ENCODE measurements at places on chromosomes 12 and 14.

GRCh38 chr14:23056956-23057756 is at the start of gene CDH24:
Gene CDH24 (minus strand): TSS chr14:23057520. CDS start chr14:23055733, 1,787 bp downstream.
- DNase-seq = peak; percentile 49

- no peak for DNase-seq
These were observed 238.9 kb downstream of the PHLDA1 start for GRCh38 chr12:75792687-75793086.

DNA sequence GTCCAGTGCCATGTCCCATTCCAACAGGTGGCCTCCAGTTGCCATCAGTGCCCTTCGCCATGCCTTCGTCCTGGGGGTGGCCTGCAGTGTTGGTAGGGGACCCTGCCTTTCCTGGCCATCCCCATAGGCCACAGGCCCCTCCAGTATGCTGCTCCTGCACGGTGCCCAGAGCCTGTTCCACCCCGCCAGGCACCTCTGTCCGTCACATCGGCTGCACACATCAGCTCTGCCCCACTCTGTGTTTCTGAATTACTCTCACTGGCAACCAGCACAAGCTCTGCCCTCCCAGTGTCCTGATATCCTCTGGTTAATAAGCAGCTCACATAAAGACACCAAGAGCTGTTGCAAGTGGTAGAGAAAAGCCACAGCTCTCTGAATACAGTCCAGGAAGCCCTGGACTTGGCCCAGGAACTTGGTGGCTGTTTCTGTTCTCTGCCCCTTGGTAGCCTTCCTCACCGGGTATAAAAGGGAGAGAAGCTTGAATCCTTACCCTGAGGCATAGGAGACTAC is 31.3 kb upstream of the ATP2A2 start:
- no peak for DNase-seq

- no peak for DNase-seq
These were observed 84.2 kb downstream of the PIWIL1 start for GRCh38 chr12:130421896-130422295.

DNA sequence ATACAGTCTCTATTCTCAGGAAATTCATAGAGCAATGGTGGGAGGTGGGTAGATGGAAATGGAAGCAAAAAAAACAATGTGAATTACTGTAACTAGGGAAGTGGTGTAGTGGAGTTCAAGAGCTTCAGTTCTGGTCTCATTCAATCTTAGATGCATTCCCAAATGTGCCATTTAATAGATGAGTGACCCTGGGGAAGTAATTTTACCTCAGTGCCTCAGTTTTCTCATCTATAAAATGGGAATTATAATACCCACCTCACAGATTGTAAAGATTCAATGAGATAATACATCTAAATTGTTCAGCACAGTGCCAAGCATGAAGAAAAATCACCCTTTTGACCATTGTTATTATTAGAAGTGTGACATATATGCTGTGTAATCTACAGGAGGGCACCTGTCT is 173.1 kb downstream of the SLC38A4 start:
- DNase-seq = no peak

DNA sequence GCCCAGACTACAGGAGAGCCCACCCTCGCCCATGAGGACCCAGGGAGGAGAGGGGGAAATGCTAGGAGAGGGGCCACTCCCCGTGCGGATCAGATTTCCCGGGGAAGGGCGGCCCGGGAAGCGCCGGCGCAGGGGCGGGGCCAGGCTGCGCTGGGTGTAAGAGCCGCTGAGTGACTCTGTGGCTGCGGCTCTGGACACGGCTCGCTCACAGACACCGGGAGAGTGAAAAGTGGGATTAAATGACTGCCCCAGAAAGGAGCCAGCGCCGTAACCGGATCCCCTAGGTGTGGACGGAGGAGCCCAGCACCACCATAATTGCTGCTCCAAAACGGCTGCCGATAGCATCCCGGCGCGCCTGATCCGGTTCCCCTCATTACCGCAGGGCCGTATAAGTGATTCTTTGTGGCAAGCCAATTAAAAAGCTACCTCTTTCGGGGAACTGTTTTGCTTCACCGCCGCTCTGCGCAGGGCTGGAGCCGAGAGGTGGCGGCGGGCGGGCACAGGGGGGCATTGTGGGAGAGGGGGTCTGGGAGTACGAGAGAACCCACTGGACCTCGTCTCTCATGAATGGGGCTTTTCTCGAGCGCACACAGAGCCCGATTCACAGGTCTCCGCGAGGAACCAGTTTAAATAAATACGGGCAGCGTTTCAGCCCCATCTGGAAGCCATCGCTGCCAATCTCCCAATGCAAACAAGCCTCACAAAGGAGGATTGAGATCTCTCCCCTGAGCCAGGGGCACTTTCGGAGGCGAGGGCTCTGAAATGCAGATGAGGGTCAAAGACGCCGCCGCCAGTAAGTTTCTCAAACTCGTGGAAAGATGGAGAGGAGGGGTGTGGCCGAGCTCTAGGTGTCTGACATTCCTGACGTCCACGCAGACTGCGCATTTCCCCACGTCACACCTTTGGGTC is 2.5 kb downstream of the COL2A1 start:
- DNase-seq = no peak

DNA sequence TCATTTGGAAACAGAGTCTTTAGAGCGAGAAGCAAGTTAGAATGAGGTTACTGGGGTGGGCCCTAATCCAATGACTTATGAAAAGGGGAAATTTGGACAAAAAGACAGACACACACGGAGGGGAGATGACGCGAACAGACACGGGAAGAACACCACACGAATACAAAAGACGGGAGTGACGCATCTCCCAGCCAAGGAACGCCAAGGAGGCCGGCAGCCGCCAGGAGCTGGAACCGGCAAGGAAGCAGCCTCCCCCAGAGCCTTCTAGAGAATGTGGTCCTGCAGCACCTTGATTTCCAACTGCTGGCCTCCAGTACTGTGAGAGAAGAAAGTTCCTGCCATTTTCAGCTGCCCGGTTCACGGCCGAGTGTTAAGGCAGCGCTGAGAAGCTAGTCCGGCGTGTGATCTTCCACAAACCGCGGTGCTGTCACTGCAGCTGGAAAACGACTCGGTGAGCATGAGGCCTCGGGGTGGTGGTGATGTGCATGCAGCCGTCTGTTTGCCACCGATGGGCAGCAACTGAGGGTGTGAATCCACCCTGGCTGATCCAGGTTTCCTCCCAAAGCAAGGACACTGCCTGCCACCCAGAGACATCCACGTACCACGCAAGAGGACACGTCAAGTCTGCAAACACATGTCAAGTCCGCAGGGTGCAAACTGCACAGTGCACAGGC is 124.5 kb downstream of the NCOR2 start:
- DNase-seq = no peak

DNA sequence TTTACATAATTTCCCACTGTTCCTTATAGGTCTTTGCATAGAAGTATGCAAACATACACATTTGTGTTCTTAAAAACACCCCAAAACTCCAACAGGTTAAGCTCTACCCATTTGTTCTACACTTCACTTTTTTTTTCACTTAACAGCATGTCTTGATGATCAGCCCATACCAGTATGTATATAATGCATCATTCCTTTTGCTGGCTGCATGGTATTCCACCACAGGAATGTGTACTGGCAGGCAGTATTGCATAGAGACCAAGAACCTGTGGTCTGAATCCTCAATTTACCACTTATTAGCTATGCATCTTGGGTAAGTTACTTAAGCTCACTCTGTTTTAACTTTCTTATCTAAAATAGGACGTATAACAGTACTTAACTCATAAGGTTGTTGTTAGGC is 65.5 kb downstream of the SAMD4A start:
- DNase-seq = no peak

- DNase-seq = no peak
These were observed 3.5 kb downstream of the CMTM5 start for GRCh38 chr14:23380197-23380914.

- DNase-seq = no peak
These were observed 29.2 kb downstream of the TMEM120B start for GRCh38 chr12:121741743-121742142.

DNA sequence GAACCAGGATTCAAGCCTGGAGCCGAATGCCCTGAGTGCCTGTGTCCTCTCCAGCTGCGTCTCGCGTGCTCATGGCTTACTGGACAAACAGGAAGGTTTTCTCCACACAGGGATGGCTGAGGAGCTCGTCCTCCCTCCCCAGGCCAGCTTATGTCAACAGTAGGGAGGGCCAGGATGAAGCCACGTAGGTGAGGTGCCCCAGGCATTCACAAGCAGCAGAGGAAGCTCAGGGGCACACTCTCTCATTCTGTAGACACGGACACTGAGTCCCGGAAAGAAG is 49.3 kb downstream of the TRPV4 start:
- no peak for DNase-seq

DNA sequence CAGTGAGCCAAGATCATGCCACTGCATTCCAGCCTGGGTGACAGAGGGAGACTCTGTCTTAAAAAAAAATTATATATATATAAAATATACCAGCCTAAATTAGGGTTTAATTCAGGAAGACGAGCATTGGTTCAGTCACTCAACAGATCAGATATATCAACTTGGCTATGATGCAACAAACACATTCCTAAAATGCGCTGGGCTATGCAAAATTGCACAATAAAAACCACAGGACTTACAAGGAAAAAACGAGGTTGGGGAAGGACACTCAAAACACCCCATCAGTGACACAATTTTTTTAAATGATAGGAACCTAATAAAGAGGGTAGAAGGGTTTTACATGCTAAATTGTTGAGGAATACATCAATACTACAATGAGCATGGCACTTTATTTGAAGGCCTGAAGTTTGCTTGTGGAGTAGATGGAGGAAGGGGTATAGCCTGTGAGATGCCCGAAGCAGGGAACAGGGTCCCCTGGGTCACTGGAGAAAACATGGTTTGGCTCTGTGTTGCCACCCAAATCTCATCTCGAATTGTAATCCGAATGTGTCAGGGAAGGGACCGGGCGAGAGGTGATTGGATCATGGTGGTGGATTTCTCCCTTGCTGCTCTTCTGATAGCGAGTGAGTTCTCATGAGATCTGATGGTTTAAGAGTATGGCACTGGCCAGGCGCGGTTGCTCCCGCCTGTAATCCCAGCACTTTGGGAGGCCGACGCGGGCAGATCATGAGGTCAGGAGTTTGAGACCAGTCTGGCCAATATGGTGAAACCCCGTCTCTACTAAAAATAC is 71.2 kb downstream of the TNFAIP2 start:
- DNase-seq = no peak

DNA sequence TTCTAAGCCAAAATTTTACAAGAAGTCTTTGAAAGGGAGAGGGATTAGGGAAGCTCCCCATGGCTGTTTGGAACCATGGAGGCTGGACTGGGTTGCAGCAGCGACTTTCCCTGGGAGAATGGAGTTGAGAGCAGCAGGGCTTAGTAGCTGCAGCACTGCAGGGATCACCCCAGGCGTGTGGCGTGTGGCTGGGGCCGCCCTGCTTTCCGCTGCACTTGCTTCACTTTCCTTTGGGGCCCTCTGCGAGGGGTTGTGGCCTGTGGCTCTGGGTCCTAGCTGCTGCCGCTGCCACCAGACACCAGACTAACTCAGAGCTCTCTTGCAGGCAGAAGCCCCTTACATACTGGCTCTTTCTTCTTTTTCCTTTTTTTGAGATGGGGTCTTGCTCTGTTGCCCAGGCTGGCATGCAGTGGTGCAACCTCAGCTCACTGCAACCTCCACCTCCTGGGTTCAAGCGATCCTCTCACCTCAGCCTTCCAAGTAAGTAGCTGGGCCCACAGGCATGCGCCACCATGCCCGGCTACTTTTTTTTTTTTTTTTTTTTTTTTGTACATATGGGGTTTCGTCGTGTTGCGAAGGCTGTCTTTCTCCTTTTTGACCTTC is 25.4 kb downstream of the CCDC62 start:
- no peak for DNase-seq

- DNase-seq = no peak
These were observed 22.9 kb upstream of the RDH16 start for GRCh38 chr12:56980268-56980667.

DNA sequence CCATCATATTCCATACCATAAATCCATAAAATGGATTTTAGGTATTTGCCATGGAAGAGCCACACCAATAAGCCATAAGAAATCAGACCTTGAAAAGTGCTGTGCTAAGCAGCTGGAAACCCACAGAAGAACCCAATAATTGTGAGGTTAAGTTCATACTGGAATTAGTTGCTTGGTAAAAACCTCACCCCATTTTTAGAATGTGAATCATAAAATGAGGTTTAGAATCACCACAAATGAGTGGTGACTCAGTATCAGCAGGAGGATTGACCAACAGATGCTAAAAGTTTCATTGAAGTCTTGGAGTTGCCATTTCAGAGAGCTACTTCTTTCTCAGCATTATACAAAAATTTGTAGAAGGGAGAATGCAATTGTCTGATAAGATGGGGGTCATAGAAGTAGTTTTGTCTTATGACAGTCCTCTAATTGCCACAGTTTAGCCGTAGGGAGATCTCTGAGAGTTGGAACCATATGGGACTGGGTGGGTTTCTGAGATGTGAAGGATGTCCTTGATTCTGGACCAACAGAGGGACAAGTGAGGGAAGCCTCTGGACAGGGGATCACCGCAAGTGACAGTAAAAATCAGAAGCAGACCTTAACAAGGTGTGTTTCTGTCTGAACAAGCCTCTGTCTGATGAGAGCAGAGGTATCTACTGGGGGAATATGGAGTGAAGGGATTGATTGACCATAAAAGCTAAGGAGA is 1.4 kb upstream of the STON2 start:
- no peak for DNase-seq

DNA sequence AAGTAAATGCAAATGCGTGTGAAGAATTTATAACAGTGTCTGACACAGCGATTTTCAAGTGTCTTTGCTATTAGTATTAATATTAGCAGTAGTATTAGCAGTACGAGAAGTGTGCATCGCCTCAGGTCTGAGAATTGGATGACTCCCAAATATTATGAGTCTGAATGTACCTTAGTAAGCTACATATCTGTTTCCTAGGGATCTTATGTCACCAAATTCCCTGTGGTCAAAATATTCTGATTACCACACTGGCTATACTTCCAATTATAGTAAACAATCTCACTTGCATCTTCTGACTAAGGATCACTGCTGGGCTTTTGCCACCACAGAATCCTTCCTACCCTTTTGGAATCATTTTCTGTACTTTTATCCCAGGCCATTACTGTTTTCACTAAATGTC is 396.0 kb upstream of the MIS18BP1 start:
- DNase-seq = no peak

GRCh38 chr12:2035431-2036055 is 17.2 kb upstream of the CACNA1C start:
- DNase-seq = no peak

GRCh38 chr12:7303230-7303629 is 642 bp upstream of the ACSM4 start:
- DNase-seq = no peak

DNA sequence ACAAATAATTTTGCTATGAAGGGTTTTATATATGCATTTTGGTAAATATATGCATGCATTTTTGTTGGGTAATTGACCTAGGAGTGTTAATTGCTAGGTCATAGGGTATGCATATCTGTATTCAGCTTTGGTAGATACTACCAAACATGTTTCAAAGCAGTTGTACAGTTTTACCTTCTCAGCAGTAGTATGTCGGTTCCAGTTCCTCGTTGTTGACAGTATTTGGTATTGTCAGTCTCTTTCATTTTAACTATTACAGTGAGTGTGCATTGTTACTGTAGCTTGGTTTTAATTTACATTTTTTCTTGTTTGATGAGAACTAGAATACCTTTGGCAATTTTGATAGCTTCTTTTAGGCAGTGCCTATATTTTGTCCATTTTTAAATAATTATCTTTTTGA is 98.9 kb downstream of the ARID2 start:
- DNase-seq = no peak

- no peak for DNase-seq
These were observed 183.7 kb downstream of the NOVA1 start for GRCh38 chr14:26414103-26414502.

GRCh38 chr14:92952481-92953298 is 29.7 kb downstream of the CHGA start:
- no peak for DNase-seq
